ENCODE measurements at places on chromosomes 1 and 21. TPM values are rescaled to one million over a fixed set of nuclear protein-coding genes. Genes with fewer than 3 reads are reported as not detected.

GRCh38 chr21:34266351-34266750 lies 97.5 kb upstream of the KCNE2 start:
- no peak for DNase-seq

- no peak for DNase-seq
Observed at GRCh38 chr1:232984577-232985425, 34.4 kb downstream of the NTPCR start.

DNA sequence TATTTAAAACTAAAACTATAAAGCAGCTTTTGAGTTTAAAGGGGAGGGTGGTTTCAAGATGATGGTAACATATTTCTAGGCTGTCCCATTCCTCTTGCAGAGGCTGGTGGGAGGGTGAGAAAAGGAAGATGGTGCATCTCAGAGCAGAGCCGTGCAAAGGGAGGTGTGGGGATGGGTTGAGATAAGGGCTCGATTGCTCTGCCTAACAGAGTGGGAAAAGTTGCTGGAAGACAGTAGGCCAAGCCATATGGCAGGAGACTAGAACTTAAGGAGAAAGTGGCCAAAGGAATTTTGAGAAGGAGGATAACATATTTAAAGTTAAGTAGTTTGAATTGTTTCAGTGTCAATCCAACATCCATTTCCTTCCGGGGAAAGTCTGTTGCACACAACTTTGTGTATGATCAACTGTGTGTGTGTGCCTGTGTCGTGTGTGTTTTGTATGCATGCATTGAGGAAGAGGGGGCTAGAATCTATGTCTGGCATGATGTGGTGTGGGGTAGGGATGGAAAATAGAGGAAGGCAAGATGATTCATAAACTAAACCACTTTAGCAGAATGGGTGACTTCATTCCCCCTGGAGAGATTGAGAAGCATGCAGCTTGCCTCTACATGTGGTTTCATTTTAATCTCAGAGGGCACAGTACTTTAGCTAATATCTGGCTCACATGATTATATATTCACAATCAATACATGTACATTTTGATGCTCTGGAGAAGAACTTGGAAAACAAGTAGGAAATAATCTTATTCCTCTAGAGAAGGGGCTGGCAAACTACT lies 145.0 kb upstream of the DNAH14 start:
- no peak for DNase-seq

GRCh38 chr1:48947761-48948537 lies 171.3 kb upstream of the BEND5 start:
- DNase-seq = no peak

DNA sequence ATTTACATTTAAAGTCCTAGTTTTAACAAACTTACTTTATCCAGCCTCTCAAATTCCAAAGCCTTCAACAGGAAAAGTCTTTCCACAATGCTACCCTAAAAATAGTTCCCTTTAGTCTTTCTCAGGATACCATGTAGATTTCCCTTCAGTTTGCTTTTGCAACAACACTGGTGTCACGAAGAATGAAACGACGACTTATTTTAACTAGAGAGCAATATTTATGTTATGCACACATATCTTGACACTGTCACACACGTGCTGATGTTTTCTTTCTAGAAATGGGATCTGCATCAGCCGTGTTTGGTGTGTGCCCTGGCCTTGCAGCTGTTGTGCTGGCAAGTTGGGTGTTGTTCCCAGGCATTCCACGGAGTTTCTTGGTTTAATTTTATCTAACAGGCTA lies 75.5 kb downstream of the SIPA1L2 start:
- no peak for DNase-seq

GRCh38 chr1:33228935-33229487 lies 27.3 kb upstream of the ZNF362 start:
- DNase-seq = no peak

DNA sequence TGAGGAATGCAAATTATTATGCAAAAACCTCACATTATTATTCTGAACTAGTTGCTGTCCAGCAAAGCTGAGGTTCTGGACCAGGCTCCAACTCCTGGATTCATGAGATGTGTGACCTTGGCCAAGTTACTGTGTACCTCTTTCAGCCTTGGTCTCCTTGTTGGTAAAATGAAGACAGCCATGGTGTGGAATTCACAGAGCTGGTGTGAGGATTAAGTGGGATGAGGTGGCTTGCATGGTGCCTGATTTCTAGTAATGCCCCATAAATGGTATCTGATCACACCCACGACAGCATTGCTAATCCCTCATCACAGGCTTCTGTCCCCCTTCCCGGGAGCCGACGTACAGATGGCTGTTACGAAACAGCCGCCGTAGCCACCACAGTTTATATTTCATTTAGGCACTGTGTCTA lies 59.6 kb downstream of the PGBD5 start:
- no peak for DNase-seq

GRCh38 chr21:29195981-29196669 lies 65.7 kb downstream of the MAP3K7CL start:
- DNase-seq = no peak

DNA sequence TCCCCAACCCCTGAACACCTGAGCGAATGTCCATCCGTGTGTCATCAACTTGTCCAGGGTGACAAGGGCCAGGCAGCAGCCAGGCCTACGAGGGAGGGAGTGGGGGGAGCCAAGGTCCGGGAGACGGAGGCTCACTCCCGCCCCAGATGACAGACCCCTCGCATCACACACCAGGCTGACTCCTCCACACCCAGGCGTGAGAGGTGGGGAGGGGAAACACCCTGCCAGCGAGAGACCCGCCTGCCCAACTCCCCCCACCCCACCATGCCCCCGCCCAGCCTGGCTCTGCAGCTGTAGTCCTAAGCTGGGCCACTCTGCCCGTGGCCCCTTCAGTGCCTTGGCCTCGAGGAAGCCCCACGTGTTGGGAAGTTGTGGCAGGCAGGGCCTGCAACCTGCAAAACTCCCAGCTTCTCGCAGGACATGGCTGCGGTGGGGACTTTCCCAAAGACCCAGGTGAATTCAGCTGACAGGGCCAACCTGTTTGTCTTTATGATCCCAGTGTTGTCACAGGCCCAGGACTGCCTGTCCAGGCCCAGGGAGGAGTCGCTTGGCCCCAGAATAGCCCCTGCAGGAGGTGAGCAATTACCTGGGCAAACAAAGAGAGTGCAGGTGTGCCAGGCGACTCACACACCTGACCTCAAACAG lies 62.9 kb downstream of the RIPK4 start:
- no peak for DNase-seq

DNA sequence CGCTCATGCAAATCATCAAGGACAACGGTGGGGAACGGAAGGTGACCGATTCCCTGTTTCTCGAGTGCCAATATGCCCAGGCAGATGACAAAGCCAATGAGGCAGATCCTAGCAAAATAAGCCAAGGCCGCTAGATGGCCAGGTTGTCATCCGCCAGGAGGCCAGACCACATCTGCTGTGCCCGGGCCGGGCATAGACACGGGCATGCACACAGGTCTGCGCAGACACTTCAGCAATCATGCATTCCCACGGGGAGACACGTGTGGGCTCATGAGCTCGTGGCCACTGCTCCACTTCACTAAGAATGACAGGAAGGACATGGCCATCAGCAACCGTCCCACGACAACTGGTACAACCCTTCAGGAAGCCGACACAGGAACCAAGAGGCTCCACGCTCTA lies 23.4 kb downstream of the WDR4 start:
- DNase-seq = no peak

DNA sequence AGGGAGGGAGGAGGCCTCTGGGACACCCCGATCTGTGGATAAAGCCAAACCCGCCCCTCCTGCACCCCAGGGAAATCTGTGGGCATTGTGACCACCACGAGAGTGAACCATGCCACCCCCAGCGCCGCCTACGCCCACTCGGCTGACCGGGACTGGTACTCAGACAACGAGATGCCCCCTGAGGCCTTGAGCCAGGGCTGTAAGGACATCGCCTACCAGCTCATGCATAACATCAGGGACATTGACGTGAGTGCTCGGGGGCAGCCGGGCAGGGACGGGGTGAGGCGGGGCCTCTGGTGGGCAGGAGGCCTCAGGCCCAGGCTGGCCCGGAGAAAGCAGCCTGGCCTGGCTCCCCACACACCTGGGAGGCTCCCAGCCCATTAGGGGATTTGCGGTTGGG lies 54.7 kb downstream of the ALPL start:
- no peak for DNase-seq

GRCh38 chr1:113784104-113784779 lies 25.0 kb upstream of the PHTF1 start:
- no peak for DNase-seq

DNA sequence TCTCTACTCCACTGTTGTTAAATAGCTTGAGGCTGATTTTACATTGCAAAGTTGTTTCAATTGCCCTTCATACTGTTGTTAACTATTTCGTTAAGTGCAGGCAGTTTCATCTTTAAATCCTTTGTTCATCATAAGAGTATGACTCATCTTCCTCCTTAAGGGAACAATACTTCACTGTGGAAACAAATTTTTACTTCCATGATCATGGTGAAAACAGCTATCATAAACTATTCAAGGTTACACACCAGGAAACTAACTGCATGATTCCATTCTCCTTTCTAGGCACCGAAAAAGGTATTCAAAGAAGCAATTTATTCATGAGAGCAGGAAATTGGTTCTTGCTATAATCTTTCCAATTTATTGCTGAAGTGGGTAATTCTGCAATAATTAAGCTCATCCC lies 593.2 kb downstream of the LRRIQ3 start:
- DNase-seq = no peak

DNA sequence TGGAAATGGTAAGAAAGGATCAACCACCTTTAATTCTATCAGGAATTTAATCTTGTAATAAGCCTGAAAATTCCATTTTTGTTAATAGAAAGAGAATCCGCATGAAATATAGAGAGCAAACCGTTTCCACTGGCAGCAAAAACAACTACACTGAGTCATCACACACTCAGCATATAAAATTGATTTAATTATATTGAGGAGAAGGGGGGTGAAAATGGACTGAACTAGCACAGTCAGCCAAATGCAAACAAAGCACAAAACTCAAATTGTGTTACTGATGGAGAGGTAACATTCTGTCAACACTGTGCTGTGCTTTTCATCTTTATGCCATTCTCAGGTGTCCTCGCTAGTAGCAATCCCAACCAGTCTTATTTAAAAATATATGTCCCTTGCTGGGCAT lies 1583.9 kb downstream of the MRPL39 start:
- no peak for DNase-seq

GRCh38 chr1:57300186-57300585 lies 123.7 kb downstream of the DAB1 start:
- no peak for DNase-seq

DNA sequence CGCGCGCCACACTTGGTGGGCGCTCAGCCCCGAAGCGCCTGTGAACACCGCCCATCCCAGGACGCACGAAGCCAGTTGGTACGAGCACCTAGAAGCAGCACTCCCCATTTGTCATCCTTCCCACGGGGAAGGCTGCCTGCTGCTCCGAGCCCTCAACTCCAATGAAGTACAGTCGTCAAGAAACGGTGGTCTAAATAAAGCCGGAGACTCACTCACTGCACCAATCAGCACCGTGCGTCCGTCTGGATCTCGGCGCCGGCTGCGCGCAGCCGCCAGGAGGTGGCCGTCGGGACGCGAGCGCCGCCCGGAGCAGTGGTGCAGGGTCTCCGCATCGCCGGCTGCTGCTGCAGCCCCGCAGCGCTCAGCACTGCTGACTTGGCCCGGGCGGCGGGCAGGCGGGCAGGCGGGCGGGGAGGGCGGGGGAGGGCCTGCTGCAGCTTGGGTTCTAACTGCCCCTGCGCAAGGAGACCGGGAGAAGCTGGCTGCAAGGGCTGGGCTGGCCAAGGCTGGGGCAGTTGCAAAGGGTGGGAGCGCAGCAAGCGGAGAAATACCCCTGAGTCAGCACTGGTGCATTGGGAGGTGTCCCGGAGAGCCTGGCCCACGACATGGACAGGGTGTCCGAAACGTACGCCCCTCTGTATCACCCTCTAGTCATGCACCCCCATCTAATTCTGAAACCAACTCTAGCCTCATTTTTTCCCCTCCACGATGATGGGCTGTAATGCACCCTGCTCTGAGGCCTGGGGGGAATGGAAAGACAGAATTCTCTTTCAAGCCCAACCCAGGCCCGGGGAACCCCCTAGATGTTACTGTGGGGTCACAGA lies 35.8 kb upstream of the H6PD start:
- DNase-seq = no peak

DNA sequence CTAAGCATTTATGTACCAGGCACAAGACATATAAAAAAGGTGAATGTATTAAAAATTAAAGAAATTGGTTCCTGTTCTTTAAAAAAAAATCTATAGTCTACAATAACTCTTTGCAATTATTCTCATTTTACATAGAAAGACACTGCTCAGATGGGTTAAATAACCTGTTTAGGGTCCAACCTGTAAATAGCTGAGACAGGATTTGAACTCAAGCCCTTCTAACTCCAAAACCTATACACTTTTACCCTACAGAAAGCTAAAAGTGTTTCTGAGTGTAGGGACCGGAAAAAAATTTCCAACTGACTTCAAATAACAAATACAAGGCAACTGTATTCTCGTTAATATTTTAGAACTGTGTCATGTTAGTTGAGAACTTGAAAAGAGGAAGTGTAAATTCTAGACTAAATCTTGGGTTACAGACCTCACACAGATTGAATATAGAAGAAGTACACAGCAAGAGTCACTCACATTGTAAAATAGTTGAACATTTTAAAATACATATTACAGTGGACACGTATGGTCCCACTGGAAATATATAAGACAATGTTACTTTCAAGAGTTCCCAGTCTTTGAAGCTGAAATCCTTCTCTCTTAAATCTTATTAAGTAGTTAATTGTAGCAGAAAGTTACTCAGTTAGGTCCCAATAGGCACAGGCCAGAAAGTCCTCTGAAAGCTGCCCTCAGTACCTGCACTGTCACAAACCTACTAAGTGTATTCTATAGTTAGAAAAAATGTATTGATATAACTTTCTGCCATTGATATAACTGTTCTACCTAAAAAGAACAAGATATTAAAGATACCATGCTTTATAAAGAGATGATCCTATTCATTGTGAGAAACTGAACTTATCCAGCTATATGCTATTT lies 7.3 kb downstream of the EDEM3 start:
- no peak for DNase-seq

- no peak for DNase-seq
Observed at GRCh38 chr1:3585940-3586568, 25.3 kb downstream of the MEGF6 start.

- no peak for DNase-seq
Observed at GRCh38 chr1:178500091-178500770, 3.5 kb upstream of the CLEC20A start.

GRCh38 chr1:202230939-202231645 lies 37.5 kb downstream of the LGR6 start:
- no peak for DNase-seq

DNA sequence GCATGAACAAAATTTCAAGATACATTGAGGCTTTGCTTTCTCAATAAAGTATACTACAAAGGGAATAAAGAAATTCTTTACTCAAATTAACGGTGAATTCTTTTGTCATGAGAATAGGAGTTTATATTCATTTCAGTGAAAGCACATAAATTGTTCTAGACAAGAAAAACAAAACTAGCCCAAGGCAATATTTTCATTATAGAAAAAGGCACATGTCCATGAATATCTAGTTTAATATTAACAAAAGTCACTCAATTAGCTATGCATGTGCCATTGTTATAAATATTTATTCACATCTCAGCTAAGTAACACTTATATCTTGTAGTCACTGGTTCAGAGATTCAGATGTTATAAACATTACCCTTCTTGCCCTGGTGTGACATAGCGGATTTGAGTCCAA lies 369.3 kb downstream of the GPATCH2 start:
- no peak for DNase-seq

- no peak for DNase-seq
Observed at GRCh38 chr1:171116676-171117075, 26.0 kb downstream of the FMO3 start.

The LRRC40 gene
- total RNA-seq = 9.0 TPM

The AMIGO1 gene
- 19.4 TPM for total RNA-seq

The PPIAL4G gene
- total RNA-seq = not detected

The TSPAN1 gene
- total RNA-seq = 1.4 TPM

The ADGRL2 gene
- 52.5 TPM for total RNA-seq

The VSIG8 gene
- not detected for total RNA-seq

The MOV10 gene
- total RNA-seq = 12.7 TPM

All from left ventricle myocardium inferior (tissue), 1 donor.